ENCODE measurements at places on chromosomes 6 and 20. TPM values are rescaled to one million over a fixed set of nuclear protein-coding genes. Genes with fewer than 3 reads are reported as not detected.

HMGN4 gene
- polyA plus RNA-seq: 183 TPM

PMEPA1 gene
- 1.6 TPM for polyA plus RNA-seq

SIGLEC1 gene
- polyA plus RNA-seq: not detected

PCMTD2 gene
- 80.2 TPM for polyA plus RNA-seq

HSPA1A gene
- polyA plus RNA-seq: 6.9 TPM

DNA sequence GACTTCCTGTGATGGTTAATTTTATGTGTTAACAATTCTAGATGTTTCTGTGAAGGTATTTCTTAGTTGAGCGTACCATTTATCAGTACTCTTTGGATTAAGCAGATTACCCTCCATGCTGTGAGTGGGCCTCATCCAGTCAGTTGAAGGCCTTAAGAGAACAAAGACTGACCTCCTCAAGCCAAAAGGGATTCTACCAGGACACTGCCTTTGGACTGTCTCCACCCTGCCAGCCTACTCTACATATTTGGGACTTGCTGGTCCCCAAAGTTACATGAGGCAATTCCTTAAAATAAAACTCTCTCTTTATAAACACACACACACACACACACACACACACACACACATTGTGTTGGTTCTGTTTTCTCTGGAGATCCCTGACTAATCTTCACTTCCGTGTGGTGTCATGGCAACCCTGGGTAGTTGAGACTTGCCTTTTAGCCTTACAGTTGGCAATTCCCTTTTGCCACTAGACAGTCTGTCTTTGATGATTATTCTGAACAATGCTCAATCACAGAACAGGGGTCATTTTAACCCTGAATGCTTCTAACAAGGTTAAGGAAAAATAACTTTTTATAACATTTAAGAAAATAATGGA is 32.2 kb downstream of the MRAP2 start:
- DNase-seq: no peak

DNA sequence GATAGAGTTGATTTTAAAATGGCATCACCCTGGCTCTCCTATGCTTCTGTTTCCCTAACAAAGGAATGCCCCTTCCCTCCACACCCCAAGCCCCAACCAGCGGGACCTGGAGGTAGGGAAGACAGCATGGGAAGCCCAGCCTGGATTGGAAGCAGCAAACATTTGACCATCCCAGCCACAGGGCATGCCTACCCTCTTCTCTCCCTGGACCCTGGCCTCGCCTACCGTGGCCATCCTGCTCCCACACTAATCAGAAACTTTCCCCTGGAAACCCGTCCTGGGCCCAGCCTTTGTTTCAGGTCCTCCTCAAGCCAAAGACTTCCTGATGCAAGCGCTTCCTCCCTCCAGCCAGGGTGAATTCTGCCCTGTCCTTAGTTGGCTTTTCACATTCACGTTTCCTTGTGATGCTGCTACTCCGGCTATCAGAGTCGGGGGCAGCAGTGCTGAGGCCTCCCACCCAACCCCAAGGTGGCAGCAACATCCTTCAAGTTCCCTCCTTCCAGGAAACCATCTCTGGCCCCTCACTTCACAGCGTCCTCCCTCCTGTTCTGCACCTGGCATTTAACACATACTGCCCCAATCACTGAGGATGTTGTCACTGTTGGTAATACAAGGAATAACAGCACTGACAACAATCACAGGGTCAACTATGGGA is 18.2 kb upstream of the ANGPT4 start:
- DNase-seq: no peak

GRCh38 chr6:141552031-141552430 is 580.7 kb upstream of the GJE1 start:
- DNase-seq: no peak

DNA sequence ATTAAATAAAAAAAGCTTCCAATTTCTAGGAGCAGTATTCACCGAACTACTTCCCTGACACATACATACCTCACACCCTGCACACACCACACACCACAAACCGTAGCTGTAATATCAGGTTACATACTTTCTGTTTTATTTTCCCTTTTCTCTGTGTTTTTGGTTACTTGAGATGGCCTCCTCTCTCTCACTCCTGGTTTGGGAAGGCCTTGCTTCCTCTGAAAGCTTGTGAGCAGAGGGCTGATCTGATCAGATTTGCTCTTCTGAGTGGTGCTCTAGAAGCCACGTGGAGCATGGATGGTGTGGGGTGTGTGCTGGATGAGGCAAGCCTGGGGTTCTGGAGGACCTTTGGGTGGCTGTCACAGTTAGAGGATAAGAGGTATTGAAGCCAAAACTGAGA is 20.9 kb downstream of the UTRN start:
- no peak for DNase-seq

- DNase-seq: no peak
Observed at GRCh38 chr20:32359633-32360332, 1.7 kb downstream of the ASXL1 start.

- DNase-seq: no peak
Observed at GRCh38 chr6:145886228-145886956, 71.8 kb upstream of the FBXO30 start.

DNA sequence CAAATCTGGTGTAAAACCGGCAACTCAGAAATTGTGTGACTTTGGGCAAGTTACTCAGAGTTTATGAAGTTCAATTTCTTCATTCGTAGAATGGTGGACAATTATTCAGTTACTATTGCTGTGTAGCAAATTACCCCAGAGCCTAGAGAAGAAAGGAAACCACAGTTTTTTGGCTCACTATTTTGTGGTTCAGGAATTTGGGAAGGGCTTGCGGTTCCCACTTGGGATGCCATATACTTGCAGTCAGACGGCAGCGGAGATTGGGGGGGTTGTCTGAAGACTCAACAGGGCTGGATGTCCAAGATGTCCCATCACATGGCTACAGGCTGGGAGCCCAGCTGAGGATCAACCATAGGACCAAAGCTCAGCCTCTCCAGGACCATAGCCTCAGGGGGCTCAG is 108.1 kb downstream of the PCSK2 start:
- no peak for DNase-seq

GRCh38 chr6:3569816-3570215 is 113.0 kb upstream of the SLC22A23 start:
- DNase-seq: no peak

DNA sequence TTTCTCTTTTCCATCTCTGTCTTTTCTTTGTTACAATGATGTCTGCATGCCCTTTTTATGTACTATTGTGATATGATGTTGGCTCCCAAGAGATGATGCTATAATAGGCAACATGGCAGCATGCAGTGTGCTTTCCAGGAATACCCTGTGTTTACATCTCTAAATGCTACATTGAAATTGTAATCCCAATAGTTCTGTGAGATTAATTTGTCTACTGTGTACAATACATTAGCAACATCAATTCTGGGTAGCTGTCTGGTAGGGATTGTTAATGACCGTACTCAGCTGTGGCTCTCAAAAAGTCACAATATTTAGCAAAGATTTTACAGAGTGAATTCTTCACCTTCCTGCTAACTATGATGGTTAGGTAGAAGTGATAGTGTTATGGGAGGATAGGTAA is 225.6 kb upstream of the MMS22L start:
- DNase-seq: no peak

DNA sequence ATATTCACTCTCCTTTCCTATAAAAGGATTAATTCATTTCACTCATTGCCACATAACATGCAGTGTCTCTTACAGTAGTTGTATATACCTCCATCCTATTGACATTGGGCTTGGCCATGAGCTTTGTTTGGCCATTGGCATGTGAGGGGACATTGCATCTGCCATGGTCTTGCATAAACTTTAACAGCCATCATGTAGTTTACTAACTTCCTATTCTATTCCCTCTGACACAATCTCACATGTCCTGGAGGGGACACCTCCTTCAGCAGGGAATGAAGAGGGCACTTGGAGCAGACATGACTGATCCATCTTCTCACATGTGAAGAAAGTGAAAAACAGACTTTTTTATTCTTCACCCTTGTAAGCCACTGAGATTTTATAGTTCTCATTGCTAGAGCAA is 115.5 kb upstream of the MARCKS start:
- no peak for DNase-seq

GRCh38 chr6:36834576-36835341 is 4.5 kb downstream of the CPNE5 start:
- DNase-seq: no peak

- no peak for DNase-seq
Observed at GRCh38 chr6:24906314-24906713, 29.4 kb downstream of the RIPOR2 start.

- no peak for DNase-seq
Observed at GRCh38 chr6:29826271-29826670, 1.4 kb upstream of the HLA-G start.

DNA sequence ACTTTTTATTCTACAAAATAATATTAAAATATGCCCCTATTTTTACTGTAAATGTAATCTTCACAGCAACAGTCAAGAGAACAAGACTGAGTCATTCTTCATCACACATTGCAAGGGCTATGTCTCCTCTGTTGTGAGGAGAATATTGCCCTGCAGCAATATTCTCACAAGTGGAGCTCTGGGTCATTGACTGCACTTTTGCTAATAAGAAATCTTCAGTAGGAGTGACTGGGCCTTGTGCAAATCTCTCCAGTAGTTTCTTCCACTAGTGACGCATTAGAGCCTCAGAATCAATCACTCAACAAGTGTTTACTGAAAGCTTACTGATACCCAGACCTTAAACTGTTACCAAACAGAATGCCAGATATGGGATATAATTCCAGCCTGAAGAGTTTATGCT is 49.1 kb downstream of the LAMA2 start:
- no peak for DNase-seq

DNA sequence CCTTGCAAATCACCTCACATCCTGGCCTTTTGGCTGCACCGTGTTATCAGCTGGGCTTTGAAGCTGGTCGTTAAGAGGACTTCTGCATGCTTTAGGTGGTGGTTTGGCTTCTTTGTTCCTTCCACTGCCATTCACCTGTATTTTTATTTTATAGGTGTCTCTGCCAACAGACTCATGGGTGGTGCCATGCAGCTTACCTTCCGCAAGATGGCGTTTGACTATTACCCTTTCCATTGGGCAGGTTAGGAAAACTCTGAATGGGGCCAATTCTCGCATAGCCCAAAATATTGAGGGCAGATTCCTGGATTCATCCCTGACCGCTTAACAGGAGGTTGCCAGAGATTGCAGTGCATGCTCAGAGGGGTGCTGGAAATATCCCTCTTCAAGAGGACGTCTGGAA is 32.4 kb downstream of the TAF11 start:
- no peak for DNase-seq

DNA sequence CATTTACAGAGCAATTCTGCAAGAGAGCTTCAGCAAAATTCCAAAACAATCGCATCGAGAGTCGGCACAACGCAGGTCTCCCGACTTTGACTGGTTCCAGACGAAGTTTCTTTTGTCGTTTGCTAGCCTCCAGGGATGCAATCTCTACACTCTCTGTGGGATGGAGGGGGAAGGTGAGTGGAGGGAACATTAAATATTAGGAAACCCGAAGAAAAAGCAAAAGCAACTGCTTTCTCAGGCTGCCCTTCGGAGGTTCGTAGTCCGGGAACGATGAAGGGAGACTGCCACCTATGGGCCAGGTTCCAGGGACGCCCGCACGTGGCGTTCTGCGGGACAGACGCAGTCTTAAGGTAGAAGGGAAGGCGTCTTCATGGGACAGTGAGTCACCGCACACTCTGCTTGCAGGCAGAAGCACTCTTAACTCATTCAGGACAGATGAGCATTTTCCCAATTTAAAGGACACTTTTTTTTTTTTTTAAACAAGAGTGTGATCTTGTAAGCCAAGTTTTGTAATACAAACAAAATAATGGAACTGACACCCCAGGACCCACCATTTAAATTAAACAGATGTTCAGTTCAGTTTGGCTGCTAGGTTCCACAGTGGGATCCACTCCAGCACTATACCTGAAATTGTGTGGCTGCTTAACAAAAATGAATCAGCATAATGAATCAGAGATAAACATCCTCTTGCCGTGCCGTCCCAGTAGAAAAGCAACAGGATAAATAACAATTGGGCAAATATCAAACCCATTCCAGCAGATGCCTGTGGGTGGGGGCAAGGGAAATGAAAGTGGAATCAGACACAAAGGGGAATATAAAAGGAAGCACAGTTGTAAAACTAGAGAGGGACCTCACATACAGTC is 65.8 kb upstream of the ARMC2 start:
- peak; percentile 68 for DNase-seq

- no peak for DNase-seq
Observed at GRCh38 chr20:11083841-11084240, 410.0 kb upstream of the JAG1 start.

DNA sequence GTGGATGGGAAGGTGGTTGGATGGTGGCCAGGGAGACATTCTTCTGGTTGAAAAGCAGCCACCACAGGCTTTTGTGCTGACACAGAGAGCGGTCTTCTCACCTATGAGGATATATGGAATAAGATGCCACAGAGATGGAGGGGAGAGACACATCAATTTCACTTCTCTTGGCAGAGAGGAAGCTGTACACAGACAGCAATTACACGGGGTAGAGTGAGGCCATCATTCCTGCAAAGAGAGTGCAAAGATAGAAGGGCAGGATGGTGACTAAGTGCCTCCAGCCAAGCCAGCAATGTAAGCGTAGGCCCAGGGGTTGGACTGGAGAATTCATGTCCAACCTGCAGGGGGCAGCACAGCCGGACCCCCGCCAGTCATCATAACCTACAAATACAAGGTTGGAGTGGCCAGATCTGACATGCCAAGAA is 56.4 kb downstream of the NRN1 start:
- no peak for DNase-seq

DNA sequence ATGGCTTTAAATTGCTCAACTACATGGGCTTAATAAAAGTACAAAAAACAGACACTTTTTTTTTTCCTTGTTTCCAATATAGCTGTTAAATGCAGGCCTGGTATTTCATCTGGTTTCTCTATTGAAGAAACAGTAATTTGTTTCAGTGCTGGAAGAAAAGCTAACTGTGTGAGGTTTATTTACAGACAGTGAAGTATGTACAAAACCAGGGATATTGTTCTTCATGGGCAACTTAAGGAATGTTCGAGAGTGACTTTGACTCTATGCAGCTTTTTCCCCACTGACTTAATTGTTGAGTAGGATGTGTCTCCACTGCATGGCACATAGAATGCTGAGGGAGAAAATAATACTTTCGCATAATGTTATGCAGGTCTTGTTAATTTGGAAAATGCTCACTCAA is 31.0 kb upstream of the PRL start:
- DNase-seq: no peak

- no peak for DNase-seq
Observed at GRCh38 chr6:33817489-33817888, 13.7 kb upstream of the MLN start.

- no peak for DNase-seq
Observed at GRCh38 chr6:42962502-42963178, 2.1 kb downstream of the GNMT start.

DNA sequence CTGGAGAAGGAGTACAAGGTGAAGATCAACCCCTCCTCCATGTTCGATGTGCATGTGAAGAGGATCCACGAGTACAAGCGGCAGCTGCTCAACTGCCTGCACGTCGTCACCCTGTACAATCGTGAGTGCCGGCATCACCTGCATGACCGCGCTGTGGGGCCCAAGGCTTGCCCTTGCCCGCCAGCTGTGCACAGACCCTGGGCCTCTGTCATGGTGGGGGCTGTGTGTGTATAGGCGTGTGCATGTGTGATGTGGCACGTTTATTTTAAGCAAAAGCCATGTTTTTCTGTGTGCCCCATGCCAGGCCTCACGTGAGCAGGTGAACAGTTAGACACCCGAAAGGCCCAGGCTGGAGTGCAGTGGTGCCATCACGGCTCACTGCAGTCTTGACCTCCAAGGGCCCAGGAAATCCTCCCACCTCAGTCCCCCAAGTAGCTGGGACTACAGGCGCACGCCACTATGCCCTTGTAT is 36.3 kb downstream of the PYGB start:
- DNase-seq: no peak

- DNase-seq: no peak
Observed at GRCh38 chr20:14470231-14470899, 133.0 kb upstream of the FLRT3 start.

GRCh38 chr6:73290435-73290834 is 27.4 kb upstream of the KHDC1 start:
- DNase-seq: no peak

All from naive thymus-derived CD8-positive, alpha-beta T cell (primary cell).